ENCODE measurements at places on chromosomes 3 and 15. TPM values are rescaled to one million over a fixed set of nuclear protein-coding genes. Genes with fewer than 3 reads are reported as not detected.

Gene LTF
- not detected for total RNA-seq

- no peaks in the 10 kb centered on the region for H3K4me1 ChIP-seq
- H3K4me3 ChIP-seq = no peak overlapping the region
- H3K36me3 ChIP-seq = no peaks in the 10 kb centered on the region
These were observed 222.2 kb upstream of the ATP11B start for GRCh38 chr3:182570946-182571594.

DNA sequence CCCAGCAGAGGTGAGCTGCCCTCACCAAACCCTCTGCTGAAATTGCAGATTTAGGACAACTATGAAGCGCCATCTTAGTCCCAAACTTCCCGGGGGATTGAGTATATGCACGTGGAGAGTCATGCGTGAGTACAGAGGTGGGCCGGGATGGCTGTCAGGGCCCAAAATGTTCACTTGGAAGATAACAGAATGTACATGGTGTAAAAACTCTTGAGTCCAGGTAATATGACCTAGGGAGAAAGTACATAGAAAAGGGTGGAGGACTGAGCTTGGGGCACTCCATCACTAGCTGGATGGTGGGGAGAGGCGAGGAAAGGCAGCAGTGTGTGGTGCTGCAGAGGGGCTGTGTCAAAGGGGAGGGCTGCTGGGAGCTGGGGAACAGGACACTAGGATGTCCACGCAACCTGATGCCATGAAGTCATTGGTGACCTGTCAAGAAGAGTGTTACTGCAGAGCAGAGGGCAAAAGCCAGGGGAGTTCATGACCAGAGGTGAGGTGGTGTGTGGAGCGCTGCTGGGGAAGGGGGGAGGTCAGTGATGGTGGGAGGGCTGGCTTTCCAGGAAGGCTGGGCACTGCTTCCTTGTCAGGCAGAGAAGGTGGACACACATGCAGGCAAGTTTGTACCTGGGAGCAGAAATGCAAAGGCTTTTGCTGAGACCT, 236.2 kb upstream of the LYSMD4 start:
- no peaks in the 10 kb centered on the region for H3K4me1 ChIP-seq
- H3K27ac ChIP-seq = no peak overlapping the region
- no peaks in the 10 kb centered on the region for H3K36me3 ChIP-seq
- no peak overlapping the region for H3K4me3 ChIP-seq
- H3K27me3 ChIP-seq = no peaks in the 10 kb centered on the region

- DNase-seq = no peak
- H3K4me3 ChIP-seq = no peak overlapping the region
- no peaks in the 10 kb centered on the region for H3K4me1 ChIP-seq
- no peaks in the 10 kb centered on the region for H3K36me3 ChIP-seq
- H3K27ac ChIP-seq = no peak overlapping the region
These were observed 1302.6 kb upstream of the EPHA6 start for GRCh38 chr3:95511828-95512227.

DNA sequence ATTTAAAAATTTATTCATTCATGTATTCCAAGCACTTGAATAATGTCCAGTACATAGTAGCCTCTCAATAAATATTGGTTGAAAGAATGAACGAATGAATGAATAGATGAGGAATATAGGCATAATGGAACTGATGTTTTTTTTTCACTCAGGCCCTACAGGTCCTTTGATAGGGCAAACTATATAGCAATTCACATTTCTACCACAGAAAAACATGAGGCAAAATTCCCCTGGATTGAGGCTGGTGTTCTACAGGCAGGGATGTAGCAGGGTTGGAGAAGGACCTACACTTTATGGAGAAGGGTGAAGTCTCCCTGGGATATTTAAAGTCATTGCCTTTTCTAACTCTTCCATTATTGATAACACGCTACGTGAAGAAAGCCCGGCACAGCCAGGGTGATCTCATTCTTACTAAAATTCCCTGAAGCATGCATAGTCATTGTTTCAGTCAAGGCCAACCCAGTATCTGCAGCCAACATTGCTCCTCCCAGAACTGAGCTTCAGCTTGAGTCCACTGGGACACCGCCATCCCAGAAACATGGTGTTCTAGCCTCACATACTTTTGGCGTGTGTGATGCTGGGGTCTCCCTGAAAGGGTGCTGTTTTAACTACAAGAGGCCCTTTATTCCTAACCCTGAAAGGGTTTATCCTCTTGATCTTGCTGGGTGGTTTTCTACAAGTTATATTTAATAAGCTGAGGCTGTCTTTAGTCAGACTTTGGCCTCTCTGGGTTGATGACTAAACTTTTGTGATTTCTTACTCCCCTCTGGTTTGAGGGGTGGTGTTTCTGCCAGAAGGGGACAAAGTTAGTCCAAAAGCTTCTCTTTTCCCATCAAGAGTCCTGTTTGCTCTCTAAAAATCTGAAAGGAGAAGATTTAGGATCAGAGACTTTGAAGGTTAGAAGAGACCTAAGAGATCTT, 25.9 kb upstream of the FBN1 start:
- H3K36me3 ChIP-seq = no peaks in the 10 kb centered on the region
- no peak for DNase-seq
- H3K27me3 ChIP-seq = no peaks in the 10 kb centered on the region
- H3K4me3 ChIP-seq = no peak overlapping the region
- no peaks in the 10 kb centered on the region for H3K4me1 ChIP-seq

DNA sequence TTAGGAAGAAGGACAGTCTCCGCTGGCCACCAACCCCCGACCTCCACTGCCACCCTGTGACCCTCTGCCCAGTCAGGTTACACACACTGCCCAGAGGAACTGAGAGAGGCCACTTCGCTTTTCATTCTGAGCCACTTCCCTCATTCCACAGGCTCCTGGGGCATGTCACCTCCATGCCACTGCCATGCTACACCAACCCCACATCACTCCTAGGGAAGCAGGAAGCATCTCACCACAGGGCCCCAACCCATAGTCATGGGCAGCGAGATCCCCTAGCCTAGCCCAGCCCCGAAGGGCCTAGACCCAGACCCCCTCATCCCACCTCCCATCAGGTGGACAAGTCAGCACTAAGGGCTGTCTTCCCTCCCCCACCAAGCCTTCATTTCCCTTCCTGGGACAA, 1.4 kb downstream of the PLCB2 start:
- H3K27ac ChIP-seq = no peak overlapping the region
- H3K27me3 ChIP-seq = no peaks in the 10 kb centered on the region
- DNase-seq = no peak
- peaks cover 24% of the 10 kb centered on the region for H3K36me3 ChIP-seq
- H3K4me3 ChIP-seq = peak overlapping the region; percentile 93

Data from CD4-positive, CD25-positive, alpha-beta regulatory T cell (primary cell).